Heart right ventricle (tissue), 16 donors: ENCODE measurements at places on chromosomes 3 and 15. TPM values are rescaled to one million over a fixed set of nuclear protein-coding genes. Genes with fewer than 3 reads are reported as not detected.

DNA sequence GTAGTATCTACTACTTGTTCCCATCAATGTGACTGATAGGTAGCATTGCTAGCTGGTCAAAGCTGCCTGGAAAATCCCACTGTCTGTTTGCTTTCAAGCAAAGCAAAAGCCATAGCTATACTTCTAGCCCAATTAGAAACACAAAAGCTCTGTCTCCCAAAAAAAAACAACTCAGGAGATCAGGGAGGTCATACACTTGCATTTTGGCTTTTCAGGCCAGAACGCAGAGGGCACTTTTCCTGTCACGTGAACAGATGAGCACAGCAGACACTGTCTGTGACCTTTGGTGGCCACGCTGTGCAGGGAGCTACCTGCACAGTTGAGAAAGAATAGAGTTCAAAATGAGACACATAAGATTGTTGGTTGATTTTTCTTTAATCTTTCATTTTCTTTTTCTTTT is 441.7 kb upstream of the PDZRN3 start:
- no peaks in the 10 kb centered on the region for H3K36me3 ChIP-seq
- H3K27ac ChIP-seq: no peak overlapping the region
- H3K4me3 ChIP-seq: no peak overlapping the region
- DNase-seq: no peak
- no peaks in the 10 kb centered on the region for H3K27me3 ChIP-seq

GRCh38 chr15:89384176-89384604 is 49.6 kb upstream of the POLG start:
- H3K27me3 ChIP-seq: peaks cover 66% of the 10 kb centered on the region
- H3K36me3 ChIP-seq: no peaks in the 10 kb centered on the region
- no peak overlapping the region for H3K4me3 ChIP-seq
- H3K4me1 ChIP-seq: peaks cover 7% of the 10 kb centered on the region
- H3K27ac ChIP-seq: no peak overlapping the region

- H3K4me1 ChIP-seq: no peaks in the 10 kb centered on the region
- H3K36me3 ChIP-seq: no peaks in the 10 kb centered on the region
- no peak overlapping the region for H3K4me3 ChIP-seq
- H3K27me3 ChIP-seq: no peaks in the 10 kb centered on the region
- DNase-seq: no peak
Measured at GRCh38 chr3:150000641-150001040, 29.9 kb upstream of the PFN2 start.

DNA sequence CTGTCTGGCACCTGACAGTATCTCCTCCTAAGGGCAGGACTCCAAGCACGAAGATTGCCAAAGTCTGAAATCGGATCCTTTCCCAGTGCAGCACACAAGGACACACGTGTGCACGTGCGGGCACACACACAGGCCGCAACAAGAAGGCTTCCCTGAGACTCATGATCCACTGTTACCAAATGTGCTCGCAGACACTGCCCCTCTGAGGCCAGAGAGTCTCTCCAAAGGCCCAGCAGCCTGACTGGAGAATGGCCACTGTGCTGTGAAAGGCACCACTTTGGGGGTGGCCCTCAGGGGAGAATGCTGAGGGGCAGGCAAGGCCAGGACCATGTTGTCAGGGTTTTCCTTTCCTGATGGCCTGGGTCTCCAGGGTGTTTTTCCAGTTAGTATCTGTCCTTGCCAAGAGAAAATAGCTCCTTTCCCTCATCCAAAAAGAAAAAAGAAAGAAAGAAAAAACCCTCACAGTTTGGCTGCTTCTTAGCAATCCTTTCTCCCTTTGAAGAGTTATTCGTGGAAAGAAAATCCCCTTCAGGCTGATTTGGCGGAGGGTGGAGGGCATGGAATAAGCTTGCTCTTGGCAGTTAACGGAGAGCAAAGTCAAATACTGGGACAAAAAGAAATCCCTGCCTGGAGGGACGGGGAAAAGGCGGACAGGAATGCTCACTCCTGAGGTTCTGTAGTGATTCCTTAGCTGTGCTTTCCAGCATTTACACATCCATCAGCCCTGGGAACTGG is 112.2 kb upstream of the ETV5 start:
- H3K4me3 ChIP-seq: no peak overlapping the region
- no peaks in the 10 kb centered on the region for H3K36me3 ChIP-seq

DNA sequence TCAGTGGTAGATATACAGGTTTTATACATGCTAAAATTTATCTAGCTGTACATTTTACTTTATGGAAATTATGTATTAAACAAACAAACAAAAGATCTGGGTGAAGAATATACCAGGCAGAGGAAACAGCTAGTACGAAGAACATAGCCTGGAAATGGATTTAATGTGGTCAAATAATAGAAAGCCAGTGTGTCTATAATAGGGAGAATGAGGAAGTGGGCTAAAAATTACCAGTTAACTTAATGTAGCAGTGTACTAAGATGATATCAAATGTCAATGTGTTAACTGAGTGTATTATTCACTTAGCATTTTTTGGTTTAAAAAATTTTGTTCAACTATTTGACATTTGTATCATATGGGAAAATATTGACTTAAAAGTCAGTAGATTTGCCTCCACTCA is 22.8 kb upstream of the SLC15A2 start:
- DNase-seq: no peak
- no peak overlapping the region for H3K27ac ChIP-seq
- H3K36me3 ChIP-seq: no peaks in the 10 kb centered on the region
- no peaks in the 10 kb centered on the region for H3K27me3 ChIP-seq

Gene TRPM1
- total RNA-seq: not detected

- no peak overlapping the region for H3K4me3 ChIP-seq
- H3K36me3 ChIP-seq: no peaks in the 10 kb centered on the region
- no peak for DNase-seq
- no peaks in the 10 kb centered on the region for H3K27me3 ChIP-seq
Measured at GRCh38 chr3:79871656-79872055, 103.9 kb upstream of the ROBO1 start.

GRCh38 chr3:81951636-81952035 is 190.2 kb upstream of the GBE1 start:
- no peaks in the 10 kb centered on the region for H3K27me3 ChIP-seq
- no peaks in the 10 kb centered on the region for H3K4me1 ChIP-seq
- no peak overlapping the region for H3K4me3 ChIP-seq
- H3K27ac ChIP-seq: no peak overlapping the region
- DNase-seq: no peak

- DNase-seq: no peak
- no peaks in the 10 kb centered on the region for H3K4me1 ChIP-seq
- H3K27ac ChIP-seq: no peak overlapping the region
- no peaks in the 10 kb centered on the region for H3K27me3 ChIP-seq
- no peaks in the 10 kb centered on the region for H3K36me3 ChIP-seq
Measured at GRCh38 chr3:123054109-123054778, 12.6 kb upstream of the PDIA5 start.

- H3K27ac ChIP-seq: no peak overlapping the region
- H3K4me1 ChIP-seq: no peaks in the 10 kb centered on the region
- no peak overlapping the region for H3K4me3 ChIP-seq
- no peak for DNase-seq
Measured at GRCh38 chr3:78163379-78163778, 1123.5 kb downstream of the ROBO2 start.

- H3K27ac ChIP-seq: no peak overlapping the region
- H3K27me3 ChIP-seq: no peaks in the 10 kb centered on the region
- peaks cover 59% of the 10 kb centered on the region for H3K4me1 ChIP-seq
- no peak overlapping the region for H3K4me3 ChIP-seq
- DNase-seq: no peak
- H3K36me3 ChIP-seq: no peaks in the 10 kb centered on the region
Measured at GRCh38 chr3:43296565-43296964, 10.2 kb downstream of the SNRK start.

DNA sequence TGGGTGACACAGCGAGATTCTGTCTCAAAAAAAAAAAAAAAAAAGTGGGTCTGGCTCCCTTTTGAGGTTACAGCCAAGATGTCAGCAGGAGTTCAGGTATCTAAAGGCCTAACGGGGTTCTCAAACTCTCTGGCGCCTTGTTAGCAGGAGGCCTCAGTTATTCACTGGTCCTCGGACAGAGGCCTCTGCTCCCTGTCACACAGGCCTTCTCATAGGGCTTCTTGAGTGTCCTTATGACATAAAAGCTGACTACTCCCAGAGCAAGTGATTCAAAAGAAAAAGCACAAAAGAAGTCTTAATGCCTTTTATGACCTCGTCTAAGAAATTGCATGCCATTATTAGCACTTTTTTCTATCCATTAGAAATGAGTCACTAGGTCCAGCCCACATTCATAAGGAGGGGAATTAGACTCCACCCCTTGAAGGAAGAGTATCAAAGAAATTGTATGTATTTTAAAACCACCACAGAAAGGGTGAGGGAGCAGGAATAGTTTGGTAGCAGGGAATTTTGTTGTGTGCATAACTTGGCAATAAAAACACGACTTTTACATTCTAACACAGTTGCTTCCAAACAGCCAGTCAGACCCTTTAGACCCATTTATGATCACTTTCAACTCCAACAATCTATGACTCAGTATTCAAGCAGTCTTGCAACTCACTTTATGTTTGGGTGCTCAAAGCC is 90.3 kb downstream of the MEX3B start:
- no peaks in the 10 kb centered on the region for H3K36me3 ChIP-seq
- no peak for DNase-seq
- no peak overlapping the region for H3K4me3 ChIP-seq

GRCh38 chr3:171769461-171769860 is 40.8 kb downstream of the PLD1 start:
- peak overlapping the region; percentile 64 for H3K4me3 ChIP-seq
- no peaks in the 10 kb centered on the region for H3K27me3 ChIP-seq
- DNase-seq: no peak
- no peaks in the 10 kb centered on the region for H3K36me3 ChIP-seq
- peak overlapping the region; percentile 80 for H3K27ac ChIP-seq

DNA sequence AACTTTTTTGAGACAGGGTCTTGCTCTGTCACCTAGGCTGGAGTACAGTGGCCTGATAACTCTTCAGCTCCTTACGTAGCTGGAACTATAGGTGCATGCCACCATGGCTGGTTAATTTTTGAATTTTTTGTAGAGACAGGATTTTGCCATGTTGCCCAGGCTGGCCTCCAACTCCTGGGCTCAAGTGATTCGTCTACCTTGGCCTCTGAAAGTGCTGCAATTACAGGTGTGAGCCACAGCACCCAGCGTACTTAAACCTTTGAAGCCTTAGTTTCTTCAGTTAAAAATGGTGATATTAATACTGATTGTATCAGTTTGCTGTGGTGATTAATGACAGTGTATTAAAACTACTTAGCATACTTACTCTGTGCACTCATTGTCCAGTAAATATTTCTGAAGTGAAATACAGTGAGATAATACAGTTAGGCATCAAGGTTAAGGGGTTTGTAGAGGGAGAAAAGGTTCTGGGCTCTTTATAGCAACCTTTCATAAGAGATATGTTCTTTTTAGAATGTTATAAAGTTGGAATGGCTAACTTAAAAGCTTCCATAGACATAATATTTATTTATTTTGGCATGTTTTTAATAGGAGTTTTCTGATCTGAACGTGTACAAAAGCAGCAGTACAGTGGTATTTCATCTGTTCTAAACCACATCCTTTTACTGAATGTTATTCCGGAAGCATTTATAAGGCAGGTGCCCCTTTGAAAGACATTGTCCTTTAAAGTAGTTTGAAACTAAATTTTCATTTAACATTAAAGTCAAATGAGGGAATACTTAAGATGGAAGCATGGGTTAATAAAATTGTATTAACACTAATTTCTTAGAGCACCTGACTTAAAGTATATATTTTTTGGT is 23.6 kb downstream of the NCK1 start:
- no peak overlapping the region for H3K4me3 ChIP-seq
- no peak for DNase-seq
- H3K36me3 ChIP-seq: no peaks in the 10 kb centered on the region
- no peaks in the 10 kb centered on the region for H3K27me3 ChIP-seq
- no peak overlapping the region for H3K27ac ChIP-seq
- peaks cover 30% of the 10 kb centered on the region for H3K4me1 ChIP-seq

DNA sequence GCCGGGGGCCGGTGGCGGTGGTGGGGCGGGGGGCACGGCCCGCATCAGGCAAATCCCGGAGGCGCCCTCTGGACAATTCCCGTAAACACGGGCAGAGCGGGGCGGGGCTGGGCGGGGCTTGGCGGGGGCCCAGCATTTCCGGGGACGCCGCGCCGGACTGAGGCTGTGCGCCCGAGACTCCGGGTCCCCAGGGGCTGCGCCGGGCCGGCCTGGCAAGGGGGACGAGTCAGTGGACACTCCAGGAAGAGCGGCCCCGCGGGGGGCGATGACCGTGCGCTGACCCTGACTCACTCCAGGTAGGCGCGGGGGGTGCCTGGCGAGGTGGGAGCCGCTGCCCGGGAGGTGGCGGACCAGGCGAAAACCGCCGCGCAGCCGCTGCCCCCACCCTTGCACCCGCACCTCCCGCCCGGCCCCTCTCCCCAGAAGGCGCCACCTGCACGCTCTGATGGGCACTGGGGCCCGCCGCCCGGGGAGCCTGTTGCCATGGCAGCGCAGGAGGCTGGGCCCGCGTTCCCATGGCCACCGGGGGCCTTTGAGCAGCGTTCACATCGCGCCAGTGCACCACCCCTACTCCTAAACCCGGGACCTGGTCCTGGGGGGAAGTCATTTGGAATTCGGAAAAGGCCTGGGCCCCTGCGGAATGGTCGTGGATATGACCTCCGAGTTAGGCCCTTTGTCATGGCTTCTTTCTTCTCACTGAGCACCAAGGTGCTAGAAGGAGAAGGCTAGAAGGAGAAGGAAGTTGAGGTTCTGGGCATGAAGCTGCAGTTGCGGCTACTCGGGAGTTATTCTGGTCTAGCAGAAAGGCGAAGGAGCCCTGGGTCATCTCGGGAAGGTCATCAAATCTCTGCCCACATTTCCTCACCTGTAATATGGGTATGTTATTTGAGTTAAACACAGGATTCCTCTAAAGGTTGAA is 16.1 kb upstream of the SEMA4B start:
- peaks cover 15% of the 10 kb centered on the region for H3K4me1 ChIP-seq
- no peaks in the 10 kb centered on the region for H3K36me3 ChIP-seq
- DNase-seq: peak; percentile 61
- peak overlapping the region; percentile 95 for H3K27ac ChIP-seq
- H3K4me3 ChIP-seq: peak overlapping the region; percentile 68

GRCh38 chr3:151430821-151431484 is 29.9 kb downstream of the IGSF10 start:
- DNase-seq: no peak
- no peaks in the 10 kb centered on the region for H3K4me1 ChIP-seq
- H3K27me3 ChIP-seq: no peaks in the 10 kb centered on the region
- no peaks in the 10 kb centered on the region for H3K36me3 ChIP-seq
- no peak overlapping the region for H3K27ac ChIP-seq
- no peak overlapping the region for H3K4me3 ChIP-seq

DNA sequence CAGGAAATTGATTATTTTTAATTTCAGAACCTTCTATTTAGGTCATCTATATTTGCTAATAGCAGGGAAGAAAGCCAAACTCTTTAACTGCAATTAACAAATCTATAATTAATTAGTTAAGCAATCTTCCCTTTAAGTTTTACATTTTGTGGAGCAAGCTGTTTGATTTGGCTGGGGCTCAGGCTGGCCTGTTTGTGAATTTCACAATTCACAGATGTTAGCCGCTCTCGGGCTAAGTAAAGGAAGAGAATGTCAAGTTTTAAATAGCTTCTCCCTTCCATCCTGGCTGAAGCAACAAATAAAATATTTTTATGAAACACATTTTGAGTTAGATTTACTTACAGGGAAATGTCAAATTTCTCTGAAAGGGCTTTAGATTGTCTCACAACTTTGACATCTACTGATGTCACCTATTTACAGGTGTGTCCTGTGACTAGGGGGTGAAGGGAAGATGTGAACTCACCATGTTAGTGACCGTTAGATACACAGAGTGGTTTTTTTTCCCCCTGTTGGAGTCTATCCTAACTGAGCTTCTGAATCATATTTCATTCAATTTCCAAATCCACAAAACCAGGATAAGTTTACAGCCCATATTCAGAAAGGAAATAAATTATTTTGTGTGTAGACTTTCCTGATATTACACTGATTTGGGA is 1.3 kb upstream of the TP63 start:
- no peaks in the 10 kb centered on the region for H3K36me3 ChIP-seq
- no peaks in the 10 kb centered on the region for H3K27me3 ChIP-seq
- H3K4me1 ChIP-seq: no peaks in the 10 kb centered on the region
- H3K27ac ChIP-seq: peak overlapping the region; percentile 24
- peak; percentile 16 for DNase-seq

Gene C3orf85
- not detected for total RNA-seq

Gene WDR72
- total RNA-seq: not detected

Gene EHHADH
- 15.4 TPM for total RNA-seq
